H1 (cell line): ENCODE measurements at places on chromosomes 16 and 17. TPM values are rescaled to one million over a fixed set of nuclear protein-coding genes. Genes with fewer than 3 reads are reported as not detected.

Gene CPHXL2
- polyA plus RNA-seq, result not detected in 2 replicates

Gene CTF1
- polyA plus RNA-seq, result 3.4 and 5.0 TPM in 2 replicates

Gene EVPL
- polyA plus RNA-seq, result 0.20 and 0.35 TPM in 2 replicates

Gene TSEN54
- 60.3 and 68.1 TPM in 2 replicates for polyA plus RNA-seq

Gene DYNLRB2
- not detected in 2 replicates for polyA plus RNA-seq

Gene AIPL1
- 0.56 and 0.89 TPM in 2 replicates for polyA plus RNA-seq

Gene DYNLL2
- 19.8 and 21.6 TPM in 2 replicates for polyA plus RNA-seq

Gene MPO
- polyA plus RNA-seq, result 0.06 and 0.13 TPM in 2 replicates

Gene PERCC1
- polyA plus RNA-seq, result not detected in 2 replicates

Gene CLEC18B
- 0.11 and 0.24 TPM in 2 replicates for polyA plus RNA-seq

Gene KRTAP2-2
- not detected in 2 replicates for polyA plus RNA-seq

Gene IQCK
- polyA plus RNA-seq, result 9.3 and 10.4 TPM in 2 replicates

Gene ASPHD1
- polyA plus RNA-seq, result 14.1 and 14.5 TPM in 2 replicates

Gene TP53TG3
- polyA plus RNA-seq, result not detected in 2 replicates

Gene KRT222
- polyA plus RNA-seq, result 0.08 and 0.09 TPM in 2 replicates

Gene CCL7
- polyA plus RNA-seq, result not detected in 2 replicates

Gene TNFRSF17
- polyA plus RNA-seq, result not detected in 2 replicates

Gene EPOP
- 1.5 and 2.1 TPM in 2 replicates for polyA plus RNA-seq

Gene RNF43
- 1.5 and 2.3 TPM in 2 replicates for polyA plus RNA-seq

Gene PDILT
- polyA plus RNA-seq, result not detected in 2 replicates

Gene PDE6G
- 12.9 and 15.1 TPM in 2 replicates for polyA plus RNA-seq

Gene AURKB
- polyA plus RNA-seq, result 102 and 171 TPM in 2 replicates

Gene KCNH6
- 3.6 and 5.0 TPM in 2 replicates for polyA plus RNA-seq

Gene CHST5
- 0.13 and 0.23 TPM in 2 replicates for polyA plus RNA-seq
